Hematopoietic multipotent progenitor cell (in vitro differentiated cells): ENCODE measurements at places on chromosomes 16 and 17.
A peak's percentile ranks its signal among the peaks of the same experiment; 100 is the strongest.

GRCh38 chr17:50169121-50169764 lies 3.4 kb downstream of the SGCA start:
- peak; percentile 80 for DNase-seq

DNA sequence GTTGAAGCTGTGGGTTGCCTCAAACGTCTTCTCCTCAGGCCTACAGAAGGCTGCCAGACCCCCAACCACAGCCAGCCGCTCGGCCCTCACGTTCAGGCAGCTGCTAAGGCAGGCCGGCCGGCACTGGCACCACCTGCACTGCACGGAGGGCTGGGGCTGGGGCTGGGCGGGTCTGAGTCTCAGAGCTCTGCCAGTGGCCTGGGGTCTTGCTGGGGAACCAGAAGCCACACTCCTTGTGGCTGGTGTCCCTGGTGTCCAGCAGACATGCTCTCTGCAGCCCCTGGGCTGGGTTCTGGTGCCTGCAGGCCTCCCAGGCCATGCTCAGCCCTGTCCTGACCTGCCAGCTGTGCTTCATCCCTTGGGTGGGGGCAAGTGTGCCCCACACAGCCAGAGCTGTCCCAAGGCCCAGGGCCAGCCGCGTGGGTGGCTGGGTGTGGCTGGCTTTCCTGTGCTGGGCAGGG lies 42.0 kb downstream of the BAHCC1 start:
- no peak for DNase-seq

DNA sequence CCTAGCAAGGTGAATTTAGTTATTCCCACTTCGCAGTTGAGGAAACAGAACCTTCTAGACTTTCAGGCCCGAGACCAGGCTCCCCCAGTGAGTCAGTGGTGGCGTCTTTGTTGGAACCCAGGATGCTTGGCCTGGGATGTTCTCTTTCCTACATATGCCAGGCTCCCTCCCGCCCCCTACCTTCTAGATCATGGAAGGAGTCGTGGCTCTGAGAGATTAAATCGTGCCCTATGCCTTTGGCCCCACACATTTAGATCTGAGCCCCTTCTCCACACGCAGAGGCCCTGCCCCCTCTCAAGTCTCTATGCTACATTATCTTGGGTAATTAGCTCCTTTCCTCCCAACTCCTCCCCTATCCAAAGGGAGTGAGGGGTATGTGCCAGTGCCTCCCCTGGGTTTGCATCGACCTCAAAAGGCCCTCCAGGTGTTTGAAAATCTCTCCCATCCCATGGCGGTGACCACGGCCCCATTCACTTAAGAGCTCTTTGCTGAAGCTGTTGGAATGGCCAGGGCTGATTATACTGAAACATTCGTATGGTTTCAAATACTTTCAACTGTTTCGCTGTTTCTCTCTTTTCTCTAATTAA lies 3.0 kb downstream of the NGFR start:
- no peak for DNase-seq

DNA sequence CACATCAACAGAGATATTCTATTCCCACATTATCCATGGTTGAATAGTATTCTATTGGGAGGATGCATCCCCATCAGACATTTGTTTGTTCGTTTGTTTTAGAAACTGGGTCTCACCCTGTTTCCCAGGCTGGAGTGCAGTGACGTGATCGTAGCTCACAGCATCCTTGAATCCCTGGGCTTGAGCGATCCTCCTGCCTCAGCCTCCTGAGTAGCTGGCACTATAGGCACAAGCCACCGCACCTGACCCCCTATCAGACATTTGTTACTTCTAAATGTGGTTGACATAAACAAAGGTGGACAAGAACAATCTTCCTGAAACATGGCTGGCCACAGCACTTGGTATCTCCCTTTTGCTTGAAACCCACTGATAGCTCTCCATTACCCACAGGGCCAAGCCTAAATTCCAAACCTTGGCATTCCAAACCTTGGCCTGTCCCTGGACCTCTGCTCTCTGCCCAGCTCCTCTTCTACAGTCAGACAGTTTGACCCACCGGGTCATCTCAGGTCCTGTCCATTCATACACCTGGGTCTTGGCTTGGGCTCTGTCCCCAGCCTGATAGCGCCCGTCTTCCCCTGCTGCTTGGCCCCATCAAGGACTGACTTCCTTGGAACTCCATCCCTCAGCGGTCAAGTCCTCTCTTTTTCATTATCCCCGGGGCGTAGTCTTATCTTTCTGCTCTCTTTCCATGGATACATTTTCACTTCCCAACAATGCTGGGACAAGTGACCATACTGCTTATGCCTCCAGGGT lies 1.5 kb upstream of the PRR29 start:
- DNase-seq, result no peak

- no peak for DNase-seq
These were observed 165.9 kb downstream of the CCDC182 start for GRCh38 chr17:57579245-57579644.

DNA sequence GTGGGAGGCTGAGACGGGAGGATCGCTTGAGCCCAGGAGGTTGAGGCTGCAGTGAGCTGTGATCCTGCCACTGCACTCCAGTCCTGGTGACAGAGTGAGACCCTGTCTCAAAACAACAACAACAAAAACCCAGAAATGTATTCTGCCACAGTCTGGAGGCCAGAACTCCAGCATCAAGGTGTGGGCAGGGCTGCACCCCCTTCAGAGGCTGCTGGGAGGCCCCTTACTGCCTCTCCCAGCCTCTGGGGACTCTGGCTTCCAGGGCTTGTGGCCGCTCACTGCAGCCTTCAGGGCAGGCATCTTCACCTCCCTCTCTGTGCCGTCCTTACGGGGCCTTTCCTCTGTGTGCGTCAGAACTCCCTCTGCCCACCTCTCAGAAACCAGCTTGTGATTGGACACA lies 209.4 kb upstream of the GSE1 start:
- no peak for DNase-seq

DNA sequence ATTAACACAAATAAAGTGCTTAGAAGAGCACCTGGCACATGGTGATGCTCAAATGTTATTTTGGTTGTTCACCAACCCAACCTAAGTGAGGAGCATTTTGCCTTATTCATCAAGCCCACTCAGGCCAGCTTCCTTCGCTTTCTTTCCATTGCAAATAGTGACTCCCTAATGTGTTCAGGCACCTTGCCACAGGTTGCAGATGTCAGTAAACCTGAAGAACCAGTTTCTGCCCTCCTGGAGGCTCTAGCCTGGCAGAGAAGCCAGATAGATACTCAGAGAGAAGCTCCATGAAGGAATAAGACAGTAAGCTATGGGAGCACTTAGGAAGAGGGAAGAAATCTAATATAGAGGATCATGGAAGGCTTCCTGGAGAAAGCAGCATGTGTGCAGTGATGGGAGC lies 23.9 kb downstream of the GPR139 start:
- DNase-seq, result no peak
